Pulmonary artery endothelial cell (primary cell): ENCODE measurements at places on chromosomes 3 and 15.
A peak's percentile ranks its signal among the peaks of the same experiment; 100 is the strongest.

GRCh38 chr15:60994963-60995475 is 234.1 kb downstream of the RORA start:
- DNase-seq: no peak

DNA sequence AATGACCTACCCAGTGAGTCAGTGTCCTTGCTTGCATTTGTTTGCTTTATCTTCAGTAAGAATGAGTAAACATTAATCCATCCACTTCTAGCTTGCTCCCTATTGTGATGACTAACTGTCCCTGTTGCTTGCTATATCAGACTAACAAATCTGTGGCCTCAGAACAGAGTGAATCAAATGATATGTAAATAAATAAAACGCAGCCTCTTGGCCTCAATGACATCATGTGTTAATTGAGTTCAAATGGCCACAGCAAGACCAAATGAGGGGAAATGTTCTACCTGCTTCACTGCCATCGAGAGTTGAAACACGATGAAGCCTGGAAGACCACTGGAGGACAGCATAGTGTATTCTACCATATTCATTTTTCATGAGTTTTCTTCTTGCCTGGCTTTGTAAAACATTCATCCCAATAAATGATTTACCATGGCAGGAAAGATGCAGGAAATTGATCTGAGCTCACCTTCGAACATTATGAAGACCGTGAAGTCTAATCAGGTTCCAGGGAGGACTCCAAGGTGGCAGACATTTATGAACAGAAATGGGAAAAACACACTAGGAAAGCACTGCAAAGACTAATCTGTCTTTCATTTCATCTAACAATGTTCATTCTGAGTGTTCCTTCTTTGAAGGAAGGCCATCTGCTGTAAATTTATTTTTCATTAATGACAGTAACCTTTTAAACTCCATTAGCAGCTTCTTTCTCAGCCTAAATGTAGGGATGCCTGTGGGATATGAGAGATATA is 1144.5 kb downstream of the TUSC7 start:
- no peak for DNase-seq

- DNase-seq: peak; percentile 24
Measured at GRCh38 chr3:69082805-69083204, 1.9 kb upstream of the ARL6IP5 start.

GRCh38 chr3:132637590-132637989 is 22.0 kb downstream of the ACAD11 start:
- no peak for DNase-seq
